ENCODE measurements at places on chromosomes 7 and 10. TPM values are rescaled to one million over a fixed set of nuclear protein-coding genes. Genes with fewer than 3 reads are reported as not detected.

Gene TMEM273
- 0.76 TPM for total RNA-seq

Gene COBL
- 6.1 TPM for total RNA-seq

Gene ASAH2
- total RNA-seq: 0.70 TPM

Gene SFTPA2
- not detected for total RNA-seq

Gene ACBD7
- not detected for total RNA-seq

Gene TBX20
- total RNA-seq: not detected

- no peak for DNase-seq
Observed at GRCh38 chr7:117597755-117598154, 117.9 kb downstream of the CFTR start.

- DNase-seq: no peak
Observed at GRCh38 chr7:1452205-1452604, 7.1 kb downstream of the MICALL2 start.

DNA sequence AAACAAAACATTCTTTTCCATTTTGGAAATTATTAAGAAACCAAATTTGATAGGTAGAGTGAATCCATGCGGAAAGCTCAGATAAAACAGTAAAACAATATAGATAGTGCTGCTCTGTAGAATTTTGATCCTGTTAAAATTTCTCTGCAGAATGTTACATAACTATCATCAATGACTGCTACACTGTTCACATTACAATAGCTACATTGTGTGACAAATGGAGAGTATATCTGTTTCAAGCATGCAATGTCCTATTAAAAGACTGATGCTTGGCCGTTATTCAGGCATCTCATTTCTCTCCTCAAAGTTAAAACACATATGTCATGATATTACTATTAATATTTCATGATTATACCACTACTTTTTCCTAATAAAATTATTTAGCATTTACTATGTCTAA, 14.7 kb upstream of the TMEM106B start:
- DNase-seq: no peak

DNA sequence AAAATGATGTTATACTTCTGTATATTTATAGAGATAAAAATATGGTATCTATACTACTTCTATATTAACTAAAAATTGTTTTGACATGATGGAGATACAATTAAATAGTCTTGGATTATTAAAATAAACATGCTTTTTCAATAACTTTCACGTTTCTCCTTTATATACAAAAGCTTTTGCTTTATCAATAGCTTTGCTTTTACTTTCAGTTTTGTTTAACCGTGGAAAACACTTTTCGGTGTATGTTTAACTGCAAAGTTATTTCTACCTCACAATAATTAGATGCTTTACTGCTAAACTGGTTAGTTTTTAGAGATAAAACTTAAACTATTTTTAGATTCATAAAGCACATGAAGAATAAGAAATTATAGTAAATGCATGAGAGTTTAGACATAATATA, 432.1 kb upstream of the PCDH15 start:
- no peak for DNase-seq

- DNase-seq: no peak
Observed at GRCh38 chr7:120431016-120431415, 158.0 kb downstream of the KCND2 start.

- DNase-seq: no peak
Observed at GRCh38 chr10:29482591-29483431, 152.0 kb downstream of the SVIL start.

DNA sequence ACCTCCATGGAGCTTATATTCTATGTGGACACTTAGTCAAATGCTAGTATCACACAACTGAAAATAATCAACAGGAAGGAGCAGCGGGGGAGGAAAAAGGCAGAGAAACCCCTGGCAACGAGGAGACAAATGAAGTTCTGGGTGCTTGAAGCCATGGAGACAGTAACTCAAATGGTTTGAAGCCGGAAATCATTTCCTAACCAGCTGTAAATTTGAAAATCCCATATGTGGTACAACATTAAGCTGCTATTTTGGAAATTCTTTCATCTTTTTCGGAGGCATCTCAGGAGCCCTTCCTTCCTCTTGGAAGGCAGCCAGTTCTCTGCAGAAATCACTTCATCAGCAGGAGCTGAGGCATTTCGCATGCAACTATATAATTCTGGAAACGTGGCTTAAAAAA, 91.4 kb downstream of the PPP1R3C start:
- DNase-seq: no peak

GRCh38 chr10:70265032-70265689, 18.6 kb downstream of the NPFFR1 start:
- DNase-seq: no peak

GRCh38 chr10:129883029-129883428, 81.0 kb downstream of the EBF3 start:
- no peak for DNase-seq

DNA sequence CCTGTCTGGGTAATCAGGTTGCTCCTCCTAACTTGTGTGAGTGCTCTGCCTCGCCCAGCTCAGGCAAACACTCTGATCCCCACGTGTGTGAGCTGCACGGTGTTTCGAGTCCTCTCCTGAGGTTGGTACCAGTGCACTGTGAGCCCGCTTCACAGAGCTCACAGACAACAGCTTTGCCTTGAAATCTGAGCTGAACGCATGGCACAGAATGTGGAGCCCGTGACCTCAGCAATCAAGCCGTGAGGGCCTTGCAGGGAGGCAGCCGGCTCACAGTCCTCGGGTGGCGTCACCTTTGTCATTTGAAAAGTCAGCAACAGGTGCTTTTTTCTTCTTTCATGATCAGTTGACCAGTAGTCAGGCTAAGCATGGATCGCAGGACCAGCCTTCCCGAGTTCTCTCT, 60.2 kb upstream of the ADGRA1 start:
- DNase-seq: no peak

DNA sequence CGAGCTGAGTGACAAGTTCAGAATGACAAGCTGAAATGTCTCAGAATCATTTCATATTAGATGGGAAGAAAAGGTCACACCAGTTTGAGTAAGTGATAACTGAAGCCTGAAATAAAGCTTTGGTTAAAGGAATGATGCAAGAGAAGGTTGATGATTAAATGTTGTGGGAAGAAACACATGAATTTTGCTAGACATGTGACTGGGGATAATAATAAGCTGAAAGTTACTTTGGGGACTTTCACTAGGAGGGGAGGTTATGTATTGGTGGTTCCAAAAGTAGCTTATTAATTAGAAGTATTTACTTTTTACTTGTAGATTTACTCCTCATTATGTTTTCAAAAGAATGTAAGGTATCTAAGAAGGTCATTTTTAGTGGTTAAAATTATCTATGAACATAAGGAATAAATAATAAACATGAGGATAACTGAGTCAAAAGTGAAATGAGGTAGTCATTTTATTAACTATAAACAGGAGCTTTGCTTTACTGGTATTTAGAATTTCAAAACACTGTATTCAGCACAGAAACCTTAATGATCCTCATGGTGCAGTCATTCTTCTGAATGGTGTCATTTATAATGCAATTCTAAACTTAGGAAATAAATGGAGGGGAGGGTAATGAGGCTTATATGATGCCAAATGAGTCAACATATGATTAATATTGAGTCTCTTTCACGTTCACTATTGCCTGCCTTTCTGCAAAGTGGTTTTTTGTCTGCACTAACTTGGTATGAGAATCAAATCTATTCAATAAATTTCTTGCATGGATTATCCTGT, 63.7 kb downstream of the PRKG1 start:
- no peak for DNase-seq

DNA sequence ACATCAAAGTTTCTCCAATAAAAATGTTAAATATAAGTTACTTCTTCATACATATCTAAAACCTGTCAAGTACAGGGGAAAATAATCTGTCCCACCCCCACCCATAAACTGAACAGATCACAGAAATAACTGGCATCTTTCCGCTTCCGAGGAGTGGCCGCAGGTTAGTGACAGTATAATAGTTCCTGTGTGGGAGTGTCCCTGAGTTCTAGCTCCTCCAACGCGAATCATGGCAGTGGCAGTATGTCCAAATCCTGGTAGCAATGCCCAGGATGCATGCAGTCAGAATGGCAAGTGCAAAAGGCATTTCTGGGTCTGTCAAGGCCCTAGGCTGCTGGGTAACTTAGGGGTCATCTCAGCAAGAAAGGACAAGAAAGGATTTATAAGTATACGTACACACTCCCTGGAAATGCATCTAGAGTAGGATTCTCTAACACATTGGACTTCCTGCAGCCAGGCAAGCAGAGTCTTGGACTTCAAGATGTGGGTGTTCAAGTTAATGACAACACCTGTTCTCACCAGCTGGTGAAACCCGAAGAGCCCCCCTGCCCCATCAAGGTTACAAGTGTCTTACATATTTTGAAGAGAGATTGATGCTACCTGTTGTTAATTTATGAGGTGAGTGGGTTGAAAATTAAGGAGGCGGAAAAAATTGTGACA, 94.4 kb upstream of the COL1A2 start:
- DNase-seq: no peak

Data from esophagus squamous epithelium (tissue), 5 donors.